ENCODE measurements at places on chromosomes 11 and 22. TPM values are rescaled to one million over a fixed set of nuclear protein-coding genes. Genes with fewer than 3 reads are reported as not detected.

The LMO1 gene
- not detected for total RNA-seq

The SMTNL1 gene
- total RNA-seq, result not detected

The NDUFS3 gene
- total RNA-seq, result 57.8 TPM

The IGLL1 gene
- not detected for total RNA-seq

The PAMR1 gene
- total RNA-seq, result 33.9 TPM

Data from articular chondrocyte of knee joint (primary cell).